ENCODE measurements at places on chromosomes 1 and 21.
A peak's percentile ranks its signal among the peaks of the same experiment; 100 is the strongest.

- no peak for DNase-seq
Measured at GRCh38 chr1:36411674-36412648, 14.3 kb upstream of the LSM10 start.

DNA sequence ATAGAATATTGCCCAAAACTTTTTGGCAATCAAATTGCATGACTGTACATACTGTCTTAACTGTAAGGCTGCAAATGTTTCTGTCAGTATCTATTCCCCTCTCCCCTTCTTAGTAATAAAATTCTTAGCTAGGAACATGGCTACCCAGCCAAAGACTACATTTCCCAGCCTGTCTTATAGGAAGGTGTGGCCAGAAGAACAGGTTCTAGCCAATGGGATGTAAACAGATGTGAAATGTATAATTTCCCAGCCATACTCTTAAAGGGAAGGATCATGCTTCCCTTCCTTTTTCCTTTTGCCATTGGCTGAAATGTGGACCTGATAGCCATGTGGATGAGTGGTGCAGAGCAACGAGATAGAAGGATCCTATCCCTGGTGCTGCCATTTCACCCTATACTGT lies 7.0 kb upstream of the HIVEP3 start:
- DNase-seq, result no peak

GRCh38 chr1:21436488-21437340 lies 3.2 kb upstream of the NBPF3 start:
- DNase-seq, result no peak

GRCh38 chr1:148385371-148386030 lies 97.6 kb downstream of the PPIAL4G start:
- no peak for DNase-seq

- no peak for DNase-seq
Measured at GRCh38 chr1:71621785-71622184, 541.0 kb upstream of the ZRANB2 start.

DNA sequence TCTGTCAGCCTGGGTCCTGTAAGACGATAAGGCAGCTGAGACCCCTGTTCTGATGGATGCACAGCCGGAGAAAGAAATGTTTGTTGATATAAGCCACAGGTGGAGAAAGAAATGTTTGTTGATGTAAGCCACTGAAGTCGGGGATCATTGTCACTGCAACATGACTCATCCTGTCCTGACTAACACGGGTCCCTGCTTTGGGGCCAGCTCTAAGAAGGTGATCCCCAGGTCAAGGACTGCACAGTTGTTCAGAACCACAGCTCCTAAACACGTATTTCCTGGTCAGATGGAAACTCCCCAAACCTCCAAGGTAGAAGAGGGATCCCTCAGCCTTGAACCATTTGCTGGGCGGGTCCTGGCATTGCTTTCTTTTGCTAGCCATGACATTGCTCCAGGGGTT lies 86.4 kb upstream of the IGSF21 start:
- DNase-seq, result no peak

DNA sequence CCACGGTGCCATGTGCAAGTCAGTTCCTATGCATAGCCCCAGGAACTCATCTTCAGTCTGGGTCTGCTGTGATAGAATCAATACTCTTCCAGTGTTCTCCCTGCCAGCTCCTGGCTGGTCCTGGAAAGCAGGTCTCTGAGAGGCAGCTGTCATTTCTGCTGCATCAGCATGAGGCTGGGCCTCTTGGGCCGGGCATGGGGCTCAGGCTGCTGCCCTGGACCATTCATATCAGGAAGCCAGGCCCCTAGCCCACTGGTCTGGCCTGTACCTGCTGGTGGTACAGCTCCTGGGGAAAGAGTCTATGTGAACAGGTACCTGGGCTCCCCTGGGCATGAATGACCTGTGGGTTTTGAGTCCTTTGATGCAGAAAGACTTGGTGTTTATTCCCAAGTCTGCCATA lies 173.6 kb upstream of the CSF3R start:
- DNase-seq, result no peak

- DNase-seq, result no peak
Measured at GRCh38 chr1:118154220-118154619, 30.8 kb downstream of the SPAG17 start.

DNA sequence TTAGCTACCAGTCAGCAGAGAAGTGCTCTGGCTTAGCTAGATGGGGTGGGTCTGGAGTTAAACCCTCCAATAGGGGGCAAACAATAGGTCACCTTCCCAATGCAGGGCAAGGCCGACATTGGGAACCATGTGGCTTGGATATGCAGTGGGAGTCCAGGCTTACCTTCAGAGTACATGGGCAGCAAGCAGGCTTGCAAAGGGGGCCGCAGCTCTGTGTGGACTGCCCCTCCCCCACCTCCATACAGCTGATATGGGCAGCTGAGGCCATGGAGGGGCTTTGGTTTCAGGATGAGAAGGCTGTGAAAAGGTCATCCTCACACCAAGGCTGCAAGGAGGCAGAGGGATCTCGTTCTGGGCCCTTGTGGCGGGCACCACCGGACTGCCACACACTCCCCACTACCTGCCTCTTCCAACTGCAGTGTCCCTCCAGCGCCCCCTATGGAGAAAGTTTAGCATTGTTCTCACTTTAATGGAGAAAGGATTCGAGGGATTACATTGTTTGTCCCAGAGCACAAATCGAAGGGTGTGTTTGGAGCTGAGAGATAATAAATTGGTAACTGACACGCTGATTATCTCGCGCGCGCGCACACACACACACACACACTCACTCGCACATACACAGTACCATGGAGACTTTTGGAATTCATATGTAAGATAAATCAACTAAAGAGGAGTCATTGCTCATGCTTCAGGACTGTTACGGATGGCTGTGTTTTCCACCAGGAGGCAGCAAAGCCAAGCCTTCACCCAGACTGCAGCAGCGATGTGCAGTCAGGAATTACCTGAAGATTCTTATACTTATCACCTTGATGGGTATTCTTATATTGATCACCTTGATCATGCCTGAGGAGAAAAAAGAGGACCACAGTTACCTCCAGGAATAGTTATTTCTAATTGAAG lies 7.0 kb upstream of the SMCP start:
- DNase-seq, result no peak

GRCh38 chr1:246081138-246081702 lies 425.9 kb downstream of the SMYD3 start:
- DNase-seq, result no peak

GRCh38 chr1:109113590-109114341 lies at the start of gene ELAPOR1:
TSS of gene ELAPOR1 (plus strand) at chr1:109114115. CDS start at chr1:109114184, 69 bp downstream.
- DNase-seq, result peak; percentile 92

GRCh38 chr1:40877698-40878097 lies 15.5 kb upstream of the CITED4 start:
- DNase-seq, result no peak

DNA sequence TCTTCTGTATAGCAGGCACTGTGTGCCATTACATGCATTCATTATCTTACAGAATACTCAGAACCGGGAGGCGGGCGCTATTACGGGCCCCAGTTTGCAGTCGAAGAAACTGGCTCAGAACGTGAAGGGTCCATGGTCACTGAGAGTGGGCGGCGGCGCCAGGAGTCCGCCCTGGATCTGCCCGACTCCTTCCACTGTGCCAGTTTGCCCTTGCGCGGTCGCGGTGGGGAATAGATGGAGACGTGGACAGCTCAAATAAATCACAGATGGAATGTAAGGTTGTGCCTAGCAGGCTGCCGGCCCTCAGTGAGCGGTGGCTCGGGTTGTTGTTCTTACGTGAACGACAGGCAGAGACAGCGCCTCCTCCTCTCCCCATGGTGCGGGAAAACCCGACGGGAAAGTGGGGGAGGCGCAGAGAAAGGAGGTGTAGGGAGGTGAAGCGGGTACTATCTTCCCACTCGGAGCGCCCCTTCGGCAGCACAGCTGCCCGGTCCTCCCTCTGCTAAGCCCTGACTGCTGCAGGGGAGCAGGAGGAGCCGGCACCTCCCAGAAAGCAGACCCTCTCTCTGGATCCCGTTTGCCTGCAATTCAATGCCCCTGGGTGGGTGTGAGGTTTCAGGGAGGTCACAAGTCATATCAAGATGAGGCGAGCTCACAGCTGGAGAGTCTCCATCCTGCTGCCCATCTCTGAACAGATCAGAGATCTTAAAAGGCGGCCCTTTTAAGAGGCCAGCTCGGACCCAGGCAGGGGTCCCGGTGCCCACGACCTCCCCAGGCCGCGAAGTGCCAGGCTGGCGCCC lies 1.1 kb downstream of the COL9A2 start:
- no peak for DNase-seq

DNA sequence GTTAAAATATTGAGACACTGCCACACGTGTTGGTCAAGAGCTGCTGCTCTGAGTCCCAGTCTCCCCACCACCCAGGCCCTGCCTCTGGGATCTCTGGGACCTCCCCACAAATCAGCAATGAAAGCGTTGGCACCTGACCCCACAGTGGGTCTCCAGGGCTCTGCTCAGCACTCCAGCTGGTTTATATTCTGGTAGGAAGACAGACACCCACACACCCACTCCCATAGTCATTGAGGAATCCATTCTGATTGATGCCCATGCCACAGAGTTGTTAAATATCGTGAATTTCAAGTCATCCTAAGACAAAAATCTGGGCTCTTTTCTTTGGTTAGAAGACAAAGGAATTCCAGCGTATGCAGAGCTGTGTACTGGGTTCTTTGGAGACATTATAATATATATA lies 91.6 kb downstream of the KIF26B start:
- no peak for DNase-seq

GRCh38 chr1:185960422-185961321 lies 226.5 kb downstream of the HMCN1 start:
- no peak for DNase-seq

DNA sequence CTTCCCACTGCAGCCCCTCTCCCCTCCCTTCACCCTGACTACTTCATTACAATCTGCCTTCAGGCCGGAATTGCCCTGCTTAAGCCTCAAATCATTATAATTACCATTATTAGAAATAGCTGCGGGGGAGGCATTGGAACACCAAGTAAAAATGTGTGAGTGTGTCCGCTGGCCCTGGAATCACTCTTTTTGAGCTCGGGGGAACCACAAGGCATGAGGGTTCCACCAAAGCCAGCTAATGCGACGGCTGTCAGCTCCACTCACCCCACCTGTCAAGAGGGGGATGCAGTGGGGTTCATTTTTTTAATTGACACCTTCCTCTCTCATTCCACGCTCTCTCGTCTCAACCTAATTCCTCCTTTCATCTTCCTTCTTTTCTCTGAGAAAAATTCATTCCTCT lies 177.2 kb downstream of the PBX1 start:
- no peak for DNase-seq

- no peak for DNase-seq
Measured at GRCh38 chr1:62208970-62209369, 14.3 kb downstream of the L1TD1 start.

GRCh38 chr1:166354406-166354805 lies 187.6 kb upstream of the FAM78B start:
- no peak for DNase-seq

GRCh38 chr21:46205166-46205565 lies 20.9 kb upstream of the SPATC1L start:
- DNase-seq, result no peak

DNA sequence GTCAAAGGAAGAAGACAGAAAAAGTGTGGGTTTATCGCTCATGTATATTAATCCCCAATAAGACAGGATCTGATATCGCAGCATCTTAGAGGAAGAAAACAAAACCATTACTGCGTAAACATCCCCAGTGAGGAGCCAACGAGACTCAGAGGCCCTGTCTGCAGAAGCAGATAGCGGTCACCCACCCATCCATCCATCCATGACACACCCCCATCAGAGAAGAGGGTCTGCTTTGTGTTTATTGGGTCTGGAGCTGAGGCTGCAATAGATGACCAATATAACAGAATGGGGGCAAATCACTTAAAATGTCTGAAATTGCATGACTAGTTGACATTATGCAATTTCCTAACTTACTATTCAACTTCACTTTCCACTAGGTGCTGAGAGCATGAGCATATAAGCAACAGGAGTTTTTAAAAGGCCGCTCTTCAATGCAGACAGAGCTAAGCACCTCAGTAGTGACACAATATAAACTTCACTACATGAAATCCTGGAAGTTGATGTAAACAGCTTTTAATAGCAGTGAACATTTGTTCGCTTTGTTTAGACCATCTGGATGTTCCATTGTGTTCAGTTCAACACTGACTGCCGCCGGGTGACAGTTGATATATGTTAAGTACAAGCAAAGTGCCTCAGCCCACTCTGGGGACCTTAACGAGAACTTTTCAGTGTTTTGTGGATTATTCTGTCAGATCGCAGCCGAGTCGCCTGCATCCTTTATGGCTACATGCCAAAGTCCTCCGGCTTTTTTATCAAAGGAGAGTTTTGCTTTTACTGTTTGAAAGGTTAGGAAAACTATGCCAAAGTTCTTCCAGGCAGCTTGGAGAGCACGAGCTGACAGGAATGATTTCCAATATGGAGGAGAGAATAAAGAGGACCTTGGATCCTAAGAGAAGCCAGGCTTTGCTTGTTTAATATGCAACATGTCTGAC lies 167.5 kb downstream of the ZNF281 start:
- no peak for DNase-seq

DNA sequence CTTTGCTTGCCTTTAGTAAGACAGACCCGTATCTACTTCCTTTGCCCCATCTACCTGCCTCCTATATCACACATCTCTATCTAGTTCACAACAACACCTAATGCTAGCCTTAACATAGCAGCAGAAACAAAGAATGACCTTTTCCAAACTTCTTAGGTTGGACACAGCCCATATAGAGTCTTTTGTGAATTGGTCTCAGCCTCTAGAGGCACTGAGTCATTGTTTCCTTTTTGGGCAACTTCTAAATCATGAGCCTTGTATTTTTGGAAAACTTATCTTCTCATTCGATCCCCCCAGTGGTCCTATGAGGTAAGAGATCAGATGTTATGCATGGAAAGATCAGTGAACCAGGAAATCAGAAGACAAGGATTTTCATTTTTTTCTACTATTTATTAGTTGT lies 679.4 kb upstream of the USP24 start:
- no peak for DNase-seq

GRCh38 chr1:46673749-46674182 lies 2.1 kb downstream of the TEX38 start:
- DNase-seq, result no peak

DNA sequence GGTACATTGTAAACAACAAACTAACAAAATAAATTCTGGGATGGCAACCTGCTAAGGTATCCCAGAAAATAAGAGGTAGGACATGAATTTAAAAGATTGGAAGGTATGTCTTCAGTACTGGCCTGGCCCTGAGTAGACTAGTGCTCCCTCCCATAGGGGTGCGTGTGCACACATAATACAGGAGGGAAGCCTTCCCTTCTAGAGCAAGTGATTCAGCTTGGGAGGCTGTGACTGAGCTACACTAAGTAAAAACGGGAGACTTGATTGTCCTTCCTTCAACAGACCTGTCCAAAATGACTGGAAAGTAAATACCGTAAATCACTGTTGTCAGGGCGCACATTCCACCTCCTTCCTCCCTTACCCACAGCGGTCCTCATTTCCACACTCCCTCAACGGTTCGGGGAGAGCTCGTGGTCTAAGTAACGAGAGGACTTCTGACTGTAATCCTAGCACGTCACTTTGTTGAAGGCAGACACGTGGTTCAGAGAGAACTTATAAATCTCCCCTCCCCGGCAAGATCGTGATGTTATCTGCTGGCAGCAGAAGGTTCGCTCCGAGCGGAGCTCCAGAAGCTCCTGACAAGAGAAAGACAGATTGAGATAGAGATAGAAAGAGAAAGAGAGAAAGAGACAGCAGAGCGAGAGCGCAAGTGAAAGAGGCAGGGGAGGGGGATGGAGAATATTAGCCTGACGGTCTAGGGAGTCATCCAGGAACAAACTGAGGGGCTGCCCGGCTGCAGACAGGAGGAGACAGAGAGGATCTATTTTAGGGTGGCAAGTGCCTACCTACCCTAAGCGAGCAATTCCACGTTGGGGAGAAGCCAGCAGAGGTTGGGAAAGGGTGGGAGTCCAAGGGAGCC lies at the start of gene TGFB2:
Gene TGFB2, plus strand, starts transcription at position 523 of the 859 bp plus-strand sequence. CDS start 1,366 bp downstream, outside the sequence.
- no peak for DNase-seq

GRCh38 chr21:33578959-33579542 lies 9.4 kb downstream of the DONSON start:
- DNase-seq, result no peak

- DNase-seq, result no peak
Measured at GRCh38 chr1:154199563-154199879, 6.6 kb downstream of the CFAP141 start.
